ENCODE measurements at places on chromosomes 2 and 18. TPM values are rescaled to one million over a fixed set of nuclear protein-coding genes. Genes with fewer than 3 reads are reported as not detected.

PLEK gene
- total RNA-seq = not detected

GPAT2 gene
- total RNA-seq = 21.7 TPM

GNAL gene
- total RNA-seq = 2.2 TPM

CCBE1 gene
- total RNA-seq = 32.3 TPM

MC4R gene
- not detected for total RNA-seq

PID1 gene
- total RNA-seq = 18.2 TPM

TRABD2A gene
- 22.4 TPM for total RNA-seq

PCARE gene
- total RNA-seq = not detected

LINC00305 gene
- total RNA-seq = not detected

MLPH gene
- 49.5 TPM for total RNA-seq

SLC38A11 gene
- not detected for total RNA-seq

CRYGA gene
- total RNA-seq = not detected
